ENCODE measurements at places on chromosomes 12 and 14.
A peak's percentile ranks its signal among the peaks of the same experiment; 100 is the strongest.

DNA sequence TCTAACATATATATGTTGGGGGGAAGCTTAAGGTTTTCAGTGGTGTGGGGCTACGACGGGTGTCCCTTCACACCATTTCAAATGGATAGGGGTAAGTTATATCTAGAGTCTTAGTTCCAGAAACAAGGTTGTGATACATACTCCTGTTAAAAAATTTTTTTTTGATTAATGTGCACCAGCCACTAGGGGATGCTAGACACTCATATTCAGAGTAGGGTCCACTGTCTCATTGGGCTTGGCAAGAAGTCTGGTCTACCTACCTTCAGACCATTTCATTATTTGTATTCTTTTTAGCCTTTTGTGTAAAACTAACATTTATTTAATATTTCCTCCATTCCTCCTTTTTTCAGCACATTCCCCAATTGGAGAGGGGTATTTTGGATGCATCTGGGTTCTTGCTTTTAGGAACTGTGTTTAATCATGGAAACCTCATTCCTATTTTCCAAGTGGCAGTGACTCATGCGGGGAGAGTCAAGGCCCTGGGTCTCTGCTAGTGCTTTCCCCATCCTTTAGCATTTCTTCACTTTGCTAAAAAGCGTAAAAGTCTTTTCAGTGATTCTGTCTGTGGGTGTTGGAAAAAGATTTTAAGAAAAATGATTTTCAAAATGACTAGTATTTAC is 33.4 kb downstream of the ANO4 start:
- peak; percentile 7 for DNase-seq

DNA sequence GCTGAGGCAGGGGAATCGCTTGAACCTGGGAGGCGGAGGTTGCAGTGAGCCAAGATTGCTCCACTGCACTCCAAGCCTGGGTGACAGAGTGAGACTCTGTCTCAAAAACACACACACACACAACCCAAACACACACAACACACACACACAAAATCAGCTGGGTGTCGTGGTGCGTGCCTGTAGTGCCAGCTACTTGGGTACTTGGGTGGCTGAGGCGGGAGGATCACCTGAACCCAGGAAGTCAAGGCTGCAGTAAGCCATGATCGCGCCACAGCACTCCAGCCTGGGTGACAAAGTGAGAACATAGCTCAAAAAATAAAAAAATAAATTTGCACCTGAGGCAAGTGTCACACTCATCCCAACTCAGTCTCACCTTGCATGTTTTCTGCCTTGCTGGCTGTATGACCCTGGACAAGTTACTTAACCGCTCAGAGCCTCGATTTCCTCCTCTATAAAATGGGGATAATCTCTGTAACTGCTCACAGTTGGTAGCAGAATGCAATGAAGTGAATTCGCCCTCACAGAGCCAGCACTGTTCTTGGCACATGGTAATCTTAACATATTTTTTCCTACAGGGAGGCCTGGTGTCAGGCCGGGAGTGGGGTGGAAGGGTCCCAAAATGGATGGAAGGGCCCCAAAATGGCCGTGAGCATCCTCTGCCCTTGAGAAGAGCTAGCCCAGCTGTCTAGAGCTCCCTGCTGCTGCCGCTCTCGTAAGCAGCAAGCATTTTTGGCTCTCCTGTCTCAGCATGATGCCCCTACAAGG is 630 bp upstream of the HNF1A start:
- no peak for DNase-seq

DNA sequence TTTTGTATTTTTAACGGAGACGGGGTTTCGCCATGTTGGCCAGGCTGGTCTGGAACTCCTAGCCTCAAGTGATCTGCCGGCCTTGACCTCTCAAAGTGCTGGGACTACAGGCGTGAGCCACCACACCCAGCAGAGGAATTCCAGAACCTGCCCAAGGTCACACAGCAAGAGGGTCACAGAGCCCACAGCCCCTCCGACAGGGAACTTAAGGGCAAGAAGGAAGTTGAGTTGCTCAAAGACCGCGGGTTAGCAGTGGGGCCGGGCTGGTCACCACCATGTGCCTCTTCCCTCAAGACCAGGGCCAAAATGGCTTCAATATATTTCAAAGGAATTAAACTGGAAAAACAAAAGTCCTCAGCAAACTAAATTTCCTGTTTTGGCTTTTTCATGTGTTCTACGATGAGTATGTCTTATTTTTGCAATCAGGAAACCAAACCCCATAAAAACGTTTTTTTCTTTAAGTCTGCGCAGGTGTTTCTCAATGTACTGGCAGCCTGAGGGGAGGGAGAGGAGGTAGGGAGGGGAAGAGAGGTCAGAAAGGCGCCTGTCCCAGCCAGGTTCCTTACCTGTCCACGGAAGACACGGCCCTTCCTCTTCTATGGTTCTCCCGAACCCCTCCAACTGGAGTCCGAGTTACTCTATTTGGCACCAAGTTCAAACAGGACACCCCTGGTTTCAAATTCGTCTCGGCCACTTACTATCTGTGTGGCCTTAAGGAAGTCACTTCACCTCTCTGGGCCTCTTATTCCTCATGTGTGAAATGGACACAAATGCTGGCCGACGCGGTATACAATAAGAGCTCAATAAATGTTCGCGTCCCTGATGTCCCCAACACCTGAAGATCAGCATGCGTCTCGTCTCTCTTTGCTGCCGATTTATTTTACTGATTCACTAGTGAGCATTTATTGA is 778 bp downstream of the SLC8B1 start:
- peak; percentile 34 for DNase-seq

DNA sequence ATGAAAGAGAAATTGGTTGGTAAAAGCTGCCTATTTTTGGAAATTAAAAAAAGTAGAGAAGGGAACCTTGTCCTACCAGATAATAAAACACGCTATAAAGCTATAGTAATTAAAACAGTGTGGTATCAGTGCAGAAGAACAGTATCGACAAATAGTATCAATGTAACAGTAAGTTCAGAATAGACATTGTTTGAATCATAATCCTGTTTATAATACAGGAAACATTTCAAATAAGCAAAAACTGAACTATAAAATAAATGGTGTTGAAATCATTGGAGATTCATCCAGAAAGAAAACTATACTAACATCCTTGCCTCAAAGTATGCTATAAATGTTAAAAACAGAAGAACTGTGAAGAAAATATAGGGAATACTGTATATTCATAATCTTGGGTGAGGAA is 54.2 kb upstream of the NAP1L1 start:
- DNase-seq = no peak

DNA sequence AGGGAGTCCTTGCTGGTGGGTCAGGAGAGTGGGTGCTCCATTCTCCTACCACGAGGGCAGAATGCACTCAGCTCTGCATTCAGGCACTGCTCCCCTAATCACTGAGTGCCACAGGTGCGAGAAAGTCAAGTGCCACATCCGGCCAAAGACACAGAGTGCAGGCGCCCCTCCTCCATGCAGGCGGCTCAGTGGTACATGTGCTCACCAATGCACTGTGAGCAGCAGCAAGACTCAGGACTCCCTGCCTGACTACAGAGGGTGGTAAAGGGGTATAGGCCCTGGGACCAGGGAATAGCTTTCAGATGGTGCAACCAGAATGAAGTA is 32.9 kb downstream of the ZFYVE21 start:
- no peak for DNase-seq

DNA sequence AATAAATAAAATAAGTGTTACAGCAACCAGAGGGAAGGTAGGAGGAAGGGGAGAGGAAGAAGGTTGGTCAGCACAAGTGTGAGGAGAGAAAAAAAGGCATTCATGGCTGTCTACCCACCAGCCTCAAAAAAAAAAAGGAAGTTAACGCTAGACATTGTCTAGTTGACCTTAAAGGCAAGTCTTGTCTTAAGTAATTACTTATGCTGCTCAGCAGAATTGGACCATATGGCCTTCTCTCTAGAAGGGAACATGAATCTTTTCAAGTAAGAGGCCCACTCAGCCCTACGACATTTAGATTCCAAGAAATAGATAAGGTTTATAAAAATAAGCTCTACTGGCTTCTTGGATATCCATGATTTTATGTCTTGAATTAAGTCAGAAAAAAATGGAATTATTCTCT is 172.7 kb downstream of the ETNK1 start:
- peak; percentile 69 for DNase-seq

- DNase-seq = no peak
Measured at GRCh38 chr14:28083389-28083788, 683.2 kb upstream of the FOXG1 start.
